Skin of body (tissue), 3 donors: ENCODE measurements at places on chromosomes 1 and 21. TPM values are rescaled to one million over a fixed set of nuclear protein-coding genes. Genes with fewer than 3 reads are reported as not detected.

DNA sequence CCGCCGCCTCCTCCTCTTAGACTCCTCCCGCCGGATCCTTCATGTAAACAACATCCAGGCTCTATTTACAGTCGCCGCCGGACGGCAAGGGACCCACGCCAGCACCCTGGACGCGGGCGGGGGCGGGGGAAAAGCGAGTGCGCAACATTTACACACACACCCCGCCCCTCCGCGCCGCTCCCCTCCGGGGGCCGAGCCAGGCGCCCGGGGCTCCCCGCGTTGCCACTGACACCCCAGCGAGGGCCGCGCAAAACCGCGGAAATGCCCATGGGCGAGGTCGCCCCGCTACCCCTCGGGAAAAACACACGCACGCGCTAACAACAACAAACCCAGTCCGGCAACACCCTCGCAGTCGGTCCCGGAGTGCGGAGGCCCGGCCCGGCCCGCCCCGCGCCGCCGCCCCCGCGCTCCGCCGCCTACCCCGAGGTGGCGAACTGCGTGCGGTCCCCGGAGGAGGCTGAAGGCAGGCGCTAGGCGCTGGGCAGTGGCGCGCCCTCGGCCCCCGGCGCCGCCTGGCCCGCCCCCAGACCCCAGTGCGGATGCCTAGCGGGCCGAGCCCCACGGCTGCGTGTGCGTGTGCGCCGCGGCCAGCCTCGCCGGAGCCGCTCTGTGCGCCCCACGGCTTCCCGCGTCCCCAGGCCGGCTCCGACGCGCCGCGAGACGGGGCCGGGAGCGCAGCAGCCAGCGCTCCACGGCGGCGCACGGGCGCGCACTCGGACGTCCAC lies 81.1 kb upstream of the AK4 start:
- peak; percentile 77 for DNase-seq

DNA sequence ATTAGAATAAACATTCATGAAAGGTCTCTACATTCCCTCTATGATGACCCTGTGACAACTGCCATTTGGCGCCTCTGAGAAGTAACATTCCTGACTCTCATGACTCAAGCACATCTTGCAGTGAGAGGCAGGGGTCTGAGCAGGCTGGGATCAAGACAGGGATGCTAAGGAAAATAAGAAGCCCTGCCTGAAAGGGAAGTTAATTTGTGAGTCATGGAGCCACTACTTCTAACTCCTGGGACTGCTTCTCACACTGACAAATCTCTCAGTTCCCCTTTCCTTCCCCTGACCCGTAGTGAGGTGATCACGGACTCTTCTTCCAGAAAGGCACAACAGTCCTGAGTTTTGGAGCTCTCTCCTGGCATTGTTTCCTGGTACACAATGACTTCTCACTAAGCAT lies 231.9 kb downstream of the TNR start:
- no peak for DNase-seq

- no peak for DNase-seq
Measured at GRCh38 chr1:243946946-243947345, 96.9 kb upstream of the AKT3 start.

- DNase-seq = no peak
Measured at GRCh38 chr1:17434016-17434415, 5.5 kb downstream of the RCC2 start.

- no peak for DNase-seq
Measured at GRCh38 chr1:168218658-168219057, 7.1 kb upstream of the SFT2D2 start.

GRCh38 chr21:16865632-16866031 lies 647.2 kb upstream of the CXADR start:
- DNase-seq = no peak

- DNase-seq = no peak
Measured at GRCh38 chr1:213124590-213124989, 73.5 kb downstream of the RPS6KC1 start.

DNA sequence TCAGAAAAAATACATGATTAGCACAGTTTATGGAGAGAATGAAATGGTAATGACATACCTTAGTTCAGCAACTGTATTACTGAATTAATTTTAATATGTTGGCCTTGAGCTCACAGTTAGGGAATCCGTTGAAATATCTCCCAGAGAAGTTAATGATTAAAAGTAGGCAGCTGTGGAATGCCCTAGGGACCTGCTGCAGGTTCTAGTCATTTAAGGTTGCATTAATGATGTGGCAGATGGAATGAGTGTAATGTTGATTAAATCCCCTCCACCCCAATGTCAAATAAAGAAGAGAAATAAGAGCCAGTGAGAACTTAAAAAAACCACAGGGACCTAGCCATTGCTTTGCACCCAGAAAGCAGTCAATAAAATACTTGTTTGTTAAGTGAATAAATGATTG lies 40.3 kb upstream of the TRIM45 start:
- no peak for DNase-seq

DNA sequence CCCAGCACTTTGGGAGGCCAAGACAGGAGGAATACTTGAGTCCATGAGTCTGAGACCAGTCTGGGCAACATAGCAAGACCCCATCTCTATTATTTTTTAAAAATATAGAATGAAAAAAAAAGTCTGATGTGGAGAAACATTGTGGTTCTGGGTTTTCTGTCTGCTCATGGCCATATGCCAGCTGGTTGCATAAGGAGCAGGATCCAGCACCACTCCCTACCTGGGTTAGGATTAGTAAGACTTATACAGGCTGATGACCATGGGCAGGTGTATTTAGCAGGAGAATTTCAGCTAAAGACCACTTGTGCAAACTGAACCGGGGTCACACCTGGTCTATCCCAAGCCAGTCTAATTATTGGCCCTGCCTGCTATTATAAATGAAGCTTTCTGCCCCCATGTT lies 16.7 kb upstream of the GPX7 start:
- DNase-seq = no peak

- DNase-seq = no peak
Measured at GRCh38 chr1:20376880-20377494, 86.3 kb downstream of the VWA5B1 start.

DNA sequence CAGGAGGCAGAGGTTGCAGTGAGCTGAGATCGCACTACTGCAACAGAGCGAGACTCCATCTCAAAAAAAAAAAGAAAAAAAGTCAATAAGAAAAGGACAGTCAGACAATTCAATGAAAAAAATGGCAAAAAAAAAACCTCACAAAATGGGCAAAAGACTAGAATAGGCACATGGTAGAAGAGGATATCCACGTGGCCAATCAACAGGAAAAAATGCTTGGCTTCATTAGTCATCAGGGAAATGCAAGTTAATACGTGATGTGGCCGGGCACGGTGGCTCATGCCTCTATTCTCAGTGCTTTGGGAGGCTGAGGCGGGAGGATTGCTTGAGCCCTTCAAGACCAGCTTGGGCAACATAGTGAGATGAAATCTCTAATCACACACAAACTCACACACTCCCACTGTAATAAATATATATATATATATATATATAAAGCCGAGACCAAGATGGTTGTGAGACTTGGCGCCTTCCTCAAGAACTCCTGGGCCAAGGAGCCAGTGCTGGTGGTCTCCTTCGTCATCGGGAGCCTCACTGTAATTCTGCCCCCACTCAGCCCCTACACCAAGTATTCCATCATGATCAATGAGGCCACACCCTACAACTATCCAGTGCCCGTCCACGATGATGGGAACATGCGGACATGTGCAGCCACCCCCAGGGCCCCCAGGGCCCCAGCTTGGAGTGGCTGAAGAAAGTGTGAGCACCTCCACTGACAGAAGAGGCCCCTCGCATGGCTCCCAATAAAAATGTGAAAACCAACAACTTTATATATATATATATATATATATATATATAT lies 22.9 kb upstream of the LEFTY2 start:
- DNase-seq = no peak

- DNase-seq = no peak
Measured at GRCh38 chr1:10624256-10625050, 149.7 kb downstream of the PEX14 start.

WDR64 gene
- total RNA-seq = not detected

TNFRSF1B gene
- 12.5 TPM for total RNA-seq

CTSS gene
- total RNA-seq = 54.9 TPM

FMO1 gene
- total RNA-seq = 11.9 TPM

MAP3K21 gene
- 1.5 TPM for total RNA-seq

IBA57 gene
- total RNA-seq = 5.0 TPM

ALDH4A1 gene
- total RNA-seq = 8.6 TPM
